ENCODE measurements at places on chromosomes 12 and 14. TPM values are rescaled to one million over a fixed set of nuclear protein-coding genes. Genes with fewer than 3 reads are reported as not detected.

DNA sequence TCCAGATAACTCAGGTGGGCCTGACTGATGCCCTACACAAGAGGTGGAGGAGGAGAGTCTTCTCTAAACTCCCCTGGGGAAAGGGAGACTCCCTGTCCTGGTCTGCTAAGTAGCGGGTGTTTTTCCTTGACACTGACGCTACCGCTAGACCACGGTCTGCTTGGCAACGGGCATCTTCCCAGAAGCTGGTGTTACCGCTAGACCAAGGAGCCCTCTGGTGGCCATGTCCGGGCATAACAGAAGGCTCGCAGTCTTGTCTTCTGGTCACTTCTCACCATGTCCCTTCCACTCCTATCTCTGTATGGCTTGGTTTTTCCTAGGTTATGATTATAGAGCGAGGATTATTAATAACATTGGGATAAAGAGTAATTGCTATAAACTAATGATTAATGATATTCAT is 965.5 kb downstream of the TMEM121 start:
- H3K4me1 ChIP-seq: peaks cover 8% of the 10 kb centered on the region
- H3K4me3 ChIP-seq: no peak overlapping the region
- no peak overlapping the region for H3K27ac ChIP-seq
- H3K36me3 ChIP-seq: no peaks in the 10 kb centered on the region
- no peak for DNase-seq

DNA sequence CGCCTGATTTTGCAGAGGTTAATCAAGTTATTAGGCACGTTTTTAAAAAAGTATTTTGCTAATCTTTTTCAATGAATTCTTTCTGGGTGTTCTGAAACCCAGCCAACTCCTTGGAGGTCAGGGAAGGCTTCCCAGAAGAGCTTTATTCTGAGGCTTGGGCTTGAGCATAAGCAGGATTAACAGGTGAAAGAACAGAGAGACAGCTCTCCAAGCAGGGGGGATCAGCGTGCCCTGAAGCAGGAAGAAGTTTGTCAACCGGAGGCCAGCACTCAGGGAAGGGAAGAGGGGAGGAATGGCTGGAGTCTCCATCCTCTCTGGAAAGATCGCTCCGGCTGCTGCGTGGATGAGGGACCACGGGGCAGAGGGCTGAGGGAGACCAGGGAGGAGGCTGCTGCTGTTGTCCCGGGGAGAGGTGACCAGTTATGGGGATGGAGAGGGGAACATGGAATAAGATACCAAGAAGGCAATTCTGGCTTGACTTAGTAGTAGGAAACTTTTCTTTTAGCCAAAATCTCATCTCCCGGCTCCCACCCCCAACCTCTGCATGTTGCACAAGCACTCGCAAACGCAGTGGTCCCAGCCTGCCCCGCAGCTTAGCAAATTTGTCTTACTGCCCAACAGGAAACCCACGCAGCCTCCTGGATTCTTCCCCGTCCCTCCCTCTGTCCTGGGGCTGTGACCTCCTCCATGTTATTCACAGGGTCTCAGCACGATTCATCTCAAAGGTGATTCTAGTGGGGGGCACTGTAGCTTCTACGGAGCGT is 1.1 kb upstream of the SSH1 start:
- H3K27me3 ChIP-seq: no peaks in the 10 kb centered on the region
- peak overlapping the region; percentile 92 for H3K27ac ChIP-seq
- H3K4me1 ChIP-seq: peaks cover 46% of the 10 kb centered on the region
- no peak for DNase-seq

GRCh38 chr12:120090206-120090605 is 26.3 kb downstream of the RAB35 start:
- peaks cover 14% of the 10 kb centered on the region for H3K4me1 ChIP-seq
- peaks cover 29% of the 10 kb centered on the region for H3K36me3 ChIP-seq
- no peaks in the 10 kb centered on the region for H3K27me3 ChIP-seq
- DNase-seq: no peak
- no peak overlapping the region for H3K4me3 ChIP-seq

- no peaks in the 10 kb centered on the region for H3K27me3 ChIP-seq
- H3K4me3 ChIP-seq: no peak overlapping the region
- no peaks in the 10 kb centered on the region for H3K4me1 ChIP-seq
- H3K36me3 ChIP-seq: no peaks in the 10 kb centered on the region
- DNase-seq: no peak
These were observed 42.9 kb upstream of the PPM1H start for GRCh38 chr12:62977883-62978282.

GRCh38 chr12:85825746-85826145 is 10.5 kb downstream of the RASSF9 start:
- no peak for DNase-seq
- no peak overlapping the region for H3K27ac ChIP-seq
- no peaks in the 10 kb centered on the region for H3K4me1 ChIP-seq
- H3K27me3 ChIP-seq: no peaks in the 10 kb centered on the region
- no peaks in the 10 kb centered on the region for H3K36me3 ChIP-seq
- no peak overlapping the region for H3K4me3 ChIP-seq

DNA sequence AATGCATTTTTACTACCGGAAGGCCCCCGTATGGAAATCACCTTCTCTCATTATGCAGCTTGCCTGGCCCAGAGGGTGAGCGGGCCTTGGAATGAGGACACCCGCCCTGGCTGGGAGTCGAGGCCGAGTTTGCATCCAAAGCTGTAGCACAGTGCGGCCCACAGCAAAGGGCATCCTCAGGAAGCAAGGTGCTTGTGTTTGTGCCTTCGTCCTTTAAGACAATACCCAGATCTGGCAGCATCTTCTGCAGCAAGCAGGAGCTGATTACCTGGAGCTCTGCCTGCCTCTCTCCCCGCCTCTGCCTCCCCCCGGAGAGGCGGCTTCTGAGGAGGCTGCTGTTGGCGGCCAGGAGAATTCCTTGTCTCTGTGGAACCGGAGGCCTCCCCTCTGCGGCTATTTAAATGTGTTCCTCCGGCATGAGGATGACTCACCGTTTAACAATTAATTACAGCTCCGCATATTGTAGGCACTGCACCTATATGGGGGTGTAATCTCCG is 145.3 kb downstream of the CACNA1C start:
- H3K27me3 ChIP-seq: peaks cover 2% of the 10 kb centered on the region
- H3K4me1 ChIP-seq: no peaks in the 10 kb centered on the region
- no peaks in the 10 kb centered on the region for H3K36me3 ChIP-seq
- H3K4me3 ChIP-seq: no peak overlapping the region

DNA sequence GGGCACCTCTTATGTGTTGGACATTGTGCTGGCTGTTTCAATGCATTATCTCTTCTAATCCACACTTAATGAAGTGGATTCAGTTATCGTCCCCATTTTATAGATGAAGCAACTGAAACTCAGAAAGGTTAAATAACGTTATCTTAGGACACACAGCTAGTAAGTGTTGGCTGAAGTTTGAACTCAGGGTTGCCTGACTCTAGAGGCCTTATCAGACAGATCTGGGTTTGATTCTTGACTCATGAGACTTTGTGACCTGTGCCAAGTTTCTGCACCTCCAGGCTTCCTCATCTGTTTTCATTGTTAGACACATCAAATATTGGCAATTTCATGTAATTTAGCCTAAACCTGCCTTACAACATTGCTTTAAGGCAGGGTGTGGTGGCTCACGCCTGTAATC is 18.2 kb upstream of the IRF2BPL start:
- no peak overlapping the region for H3K4me3 ChIP-seq
- no peak overlapping the region for H3K27ac ChIP-seq
- peaks cover 53% of the 10 kb centered on the region for H3K4me1 ChIP-seq
- no peaks in the 10 kb centered on the region for H3K36me3 ChIP-seq

DNA sequence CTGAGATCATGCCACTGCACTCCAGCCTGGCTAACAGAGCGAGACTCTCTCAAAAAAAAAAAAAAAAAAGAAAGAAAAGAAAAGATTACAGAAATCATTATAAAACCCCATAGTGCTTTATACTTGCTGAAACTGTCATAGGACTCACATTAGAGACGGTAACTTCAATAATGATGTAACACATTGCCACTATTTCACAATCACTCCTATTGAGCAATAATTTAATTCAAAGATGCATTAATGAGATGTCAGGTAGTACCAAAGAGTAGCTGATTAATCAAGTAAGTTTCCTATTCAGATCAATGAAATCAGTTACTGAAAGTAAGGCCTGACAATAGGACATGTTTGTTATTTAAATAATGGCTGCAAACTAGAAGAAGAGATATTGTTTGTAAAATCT is 751.5 kb upstream of the ALG10B start:
- no peaks in the 10 kb centered on the region for H3K4me1 ChIP-seq
- H3K27me3 ChIP-seq: no peaks in the 10 kb centered on the region

GRCh38 chr14:41280745-41281144 is 325.9 kb upstream of the LRFN5 start:
- H3K4me3 ChIP-seq: no peak overlapping the region
- DNase-seq: no peak
- no peaks in the 10 kb centered on the region for H3K27me3 ChIP-seq
- no peaks in the 10 kb centered on the region for H3K36me3 ChIP-seq

GRCh38 chr12:68031881-68032739 is 42.9 kb downstream of the IFNG-AS1 start:
- H3K4me1 ChIP-seq: peaks cover 23% of the 10 kb centered on the region
- no peaks in the 10 kb centered on the region for H3K27me3 ChIP-seq
- peaks cover 15% of the 10 kb centered on the region for H3K36me3 ChIP-seq
- H3K27ac ChIP-seq: peak overlapping the region; percentile 87
- peak overlapping the region; percentile 77 for H3K4me3 ChIP-seq

GRCh38 chr14:58793131-58793740 is 155.5 kb downstream of the DACT1 start:
- no peaks in the 10 kb centered on the region for H3K36me3 ChIP-seq
- no peak overlapping the region for H3K4me3 ChIP-seq
- no peaks in the 10 kb centered on the region for H3K4me1 ChIP-seq
- H3K27ac ChIP-seq: no peak overlapping the region
- H3K27me3 ChIP-seq: peaks cover 2% of the 10 kb centered on the region
- no peak for DNase-seq

DNA sequence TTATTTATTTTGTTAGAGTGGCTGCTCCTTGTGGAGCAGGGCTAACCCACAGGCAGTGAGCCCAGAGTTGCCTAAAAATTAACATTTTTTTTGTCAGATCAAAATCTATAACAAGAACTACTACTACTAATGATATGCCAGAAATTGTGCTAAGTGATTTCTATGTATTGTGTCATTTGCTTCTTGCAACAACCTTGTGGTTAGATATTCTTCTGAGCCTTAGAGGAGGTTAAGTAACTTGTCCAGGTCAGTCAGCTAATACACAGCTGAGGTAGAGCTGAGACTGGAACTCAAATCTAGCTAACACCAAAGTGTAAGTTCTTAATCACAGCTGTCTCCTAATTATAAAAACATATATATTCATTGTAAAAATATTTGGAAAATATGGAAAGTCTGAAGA is 29.8 kb downstream of the CFL2 start:
- H3K27ac ChIP-seq: no peak overlapping the region
- no peak for DNase-seq
- H3K27me3 ChIP-seq: no peaks in the 10 kb centered on the region
- H3K4me3 ChIP-seq: no peak overlapping the region
- H3K36me3 ChIP-seq: no peaks in the 10 kb centered on the region

DNA sequence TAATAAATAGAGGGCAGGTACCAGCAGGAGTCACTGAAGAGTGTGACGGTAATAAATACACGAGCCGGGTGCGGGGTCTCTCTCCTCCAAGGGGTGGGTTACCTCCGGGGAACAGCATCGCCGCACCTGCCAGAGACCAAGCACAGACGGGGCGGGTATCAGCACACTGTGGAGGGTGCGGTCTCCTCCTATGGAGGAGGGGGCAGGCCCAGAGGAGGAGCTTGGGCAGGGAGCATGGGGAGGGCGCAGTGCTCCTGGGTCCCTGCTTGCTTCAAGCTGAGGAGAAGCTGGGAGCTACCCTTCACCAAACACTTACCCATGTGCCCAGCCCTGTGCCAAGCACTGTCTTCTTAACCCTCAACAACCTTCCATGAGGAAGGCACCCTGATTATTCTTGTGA is 12.8 kb downstream of the PGF start:
- peak overlapping the region; percentile 95 for H3K27ac ChIP-seq
- no peak for DNase-seq
- H3K4me1 ChIP-seq: peaks cover 53% of the 10 kb centered on the region
- H3K36me3 ChIP-seq: no peaks in the 10 kb centered on the region

DNA sequence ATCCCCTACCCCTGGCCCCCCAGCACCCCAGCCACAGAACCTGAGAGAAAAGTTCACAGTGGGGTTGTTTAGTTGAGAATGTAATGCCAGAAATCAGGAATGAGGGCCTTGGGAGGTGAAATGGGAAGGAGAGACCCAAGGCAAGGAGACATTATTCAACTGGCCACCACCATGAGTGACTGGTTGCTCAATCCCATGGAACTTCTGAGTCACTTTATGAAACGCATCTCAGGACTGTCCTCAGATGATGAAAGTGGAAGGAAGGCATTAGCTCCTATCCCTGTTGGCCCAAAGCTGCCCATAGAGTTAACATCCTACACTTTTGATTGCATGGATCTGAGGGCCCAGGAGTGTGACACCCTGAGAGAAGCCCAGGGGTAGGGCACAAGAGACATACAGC is 25.4 kb upstream of the TCL1A start:
- H3K4me1 ChIP-seq: peaks cover 39% of the 10 kb centered on the region
- peak overlapping the region; percentile 88 for H3K27ac ChIP-seq

The RAD9B gene
- 1.0 TPM for polyA plus RNA-seq

The KRT77 gene
- polyA plus RNA-seq: 0.12 TPM

The MYF6 gene
- polyA plus RNA-seq: not detected

The CD4 gene
- polyA plus RNA-seq: 1.3 TPM
